ENCODE measurements at places on chromosomes 12 and 14.

- DNase-seq = no peak
These were observed 78.3 kb downstream of the SERPINA3 start for GRCh38 chr14:94690486-94690885.

DNA sequence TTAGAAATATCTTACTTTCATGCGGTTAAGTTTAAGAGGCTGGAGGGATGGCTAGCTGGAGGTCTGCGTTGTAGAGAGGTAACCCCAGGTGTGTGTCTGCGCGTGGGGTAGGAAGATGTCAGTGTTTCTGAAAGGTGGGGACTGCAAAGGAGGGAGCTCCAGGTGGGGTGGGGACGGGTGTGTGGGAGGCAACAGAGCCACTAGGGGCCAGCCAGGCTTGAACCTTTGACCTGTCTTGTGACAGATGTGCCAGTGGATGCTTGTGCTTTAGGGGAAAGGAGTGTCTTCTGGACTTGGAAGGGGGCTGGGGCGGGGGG lies 841 bp downstream of the GLI1 start:
- DNase-seq = no peak

DNA sequence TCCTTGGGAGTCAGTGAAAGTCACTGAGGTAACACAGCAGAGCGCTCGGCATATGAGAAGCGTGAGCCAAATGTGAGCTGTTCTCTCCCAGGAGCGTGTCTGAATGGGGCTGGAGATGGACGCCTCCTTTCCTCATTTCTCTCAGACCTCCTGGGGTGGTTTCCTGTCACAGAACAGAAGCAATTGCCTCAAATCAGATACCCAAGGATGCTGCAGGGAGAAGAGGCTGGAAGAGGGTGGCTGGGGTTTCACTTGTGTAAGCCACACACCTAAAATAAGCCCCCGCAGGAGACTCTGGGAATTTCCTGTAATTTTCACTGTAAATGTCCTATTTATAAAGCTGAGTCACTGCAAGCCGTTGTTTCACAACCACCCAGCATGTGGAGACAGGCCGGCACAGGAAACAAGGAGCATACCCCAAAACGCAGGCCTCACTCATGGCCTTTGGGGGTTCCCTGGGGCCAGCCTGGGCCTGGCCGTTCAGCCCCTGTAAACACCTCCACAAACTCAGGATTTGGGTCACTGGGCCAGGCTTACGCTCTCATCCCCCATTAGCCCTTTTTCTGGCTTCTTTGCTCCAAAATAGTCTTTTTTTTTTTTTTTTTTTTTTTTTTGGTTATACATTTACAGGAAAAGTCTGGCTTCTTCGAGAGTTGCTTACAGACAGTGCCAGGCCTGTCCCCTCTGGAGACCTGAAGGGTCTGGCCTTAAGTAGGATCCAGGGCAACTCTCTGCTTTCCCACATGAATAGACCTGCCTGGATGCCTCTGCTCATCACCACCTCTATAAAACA lies 55.3 kb downstream of the VCPKMT start:
- peak; percentile 53 for DNase-seq

GRCh38 chr14:43041207-43041606 lies 1434.5 kb downstream of the LRFN5 start:
- no peak for DNase-seq

DNA sequence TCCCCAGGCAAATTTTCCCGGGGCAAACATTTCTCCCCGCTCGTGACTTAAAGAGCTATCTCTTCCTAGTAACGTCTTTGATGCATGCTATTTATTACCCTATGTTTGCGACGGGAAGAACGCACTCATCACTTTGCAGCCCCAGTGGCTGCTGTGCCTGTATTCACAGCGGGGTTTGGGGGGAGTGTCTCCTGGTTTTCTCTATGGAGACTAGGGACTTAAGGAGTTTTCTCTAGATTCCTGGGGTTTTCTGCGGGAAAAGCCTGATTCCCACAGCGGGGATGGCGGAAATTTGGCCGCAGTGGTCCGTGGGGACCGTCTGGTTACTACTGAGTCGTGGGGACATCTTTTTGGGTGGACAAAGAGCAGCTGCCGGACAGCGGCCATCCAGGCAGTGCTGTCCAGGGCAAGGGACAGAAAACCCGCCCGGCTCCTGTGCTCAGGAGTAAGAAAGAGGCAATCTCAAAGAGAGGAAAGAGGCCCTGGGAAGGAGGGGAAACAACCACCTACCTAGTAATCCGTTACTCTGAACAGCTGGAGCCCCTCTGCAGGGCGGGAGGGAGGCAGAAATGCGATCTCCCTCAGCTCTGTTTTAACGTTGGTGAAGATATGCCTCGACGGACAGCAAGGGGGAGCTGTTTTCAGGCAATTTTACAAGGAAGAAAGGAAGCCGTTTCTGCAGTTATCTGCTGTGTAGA lies 771 bp upstream of the AVPR1A start:
- DNase-seq = peak; percentile 24

DNA sequence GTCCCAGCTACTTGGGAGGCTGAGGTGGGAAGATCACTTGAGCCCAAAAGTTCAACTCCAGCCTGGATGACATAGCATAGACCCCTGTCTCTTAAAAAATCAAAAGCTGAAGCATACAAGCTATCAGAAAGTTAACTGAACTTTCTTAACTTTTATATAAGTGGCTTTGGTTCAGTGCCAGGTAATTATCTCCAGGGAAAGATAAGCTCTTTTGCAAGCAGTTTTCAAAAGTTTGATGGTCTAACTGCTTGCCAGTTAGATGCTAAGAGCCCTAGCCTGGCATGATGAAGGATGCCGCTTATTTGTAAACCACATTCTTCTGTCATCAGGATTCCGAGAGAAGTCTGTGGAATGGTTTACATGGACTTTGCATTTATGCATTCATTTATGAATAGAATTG lies 409.1 kb downstream of the AEBP2 start:
- no peak for DNase-seq
